ENCODE measurements at places on chromosomes 13 and 19.
A peak's percentile ranks its signal among the peaks of the same experiment; 100 is the strongest.

DNA sequence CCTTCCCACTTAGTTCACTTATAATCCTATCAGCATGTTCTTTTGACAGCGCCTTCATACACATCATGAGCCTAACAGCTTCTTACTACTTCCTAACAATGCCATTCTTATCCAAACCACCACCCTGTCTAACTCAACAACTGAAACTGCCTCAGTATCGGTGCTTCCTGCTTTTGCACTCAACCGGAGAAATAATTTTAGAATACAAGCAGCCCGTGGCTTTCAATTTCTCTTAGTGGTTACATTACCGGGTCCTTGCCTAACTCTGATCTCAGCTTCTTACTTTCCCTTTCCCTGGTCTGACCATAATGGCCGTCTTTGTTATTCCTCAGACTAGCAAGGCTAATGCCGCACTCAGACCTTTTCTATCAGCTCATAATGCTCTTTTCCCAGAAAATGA, 17.0 kb downstream of the ZFP82 start:
- no peak for DNase-seq

DNA sequence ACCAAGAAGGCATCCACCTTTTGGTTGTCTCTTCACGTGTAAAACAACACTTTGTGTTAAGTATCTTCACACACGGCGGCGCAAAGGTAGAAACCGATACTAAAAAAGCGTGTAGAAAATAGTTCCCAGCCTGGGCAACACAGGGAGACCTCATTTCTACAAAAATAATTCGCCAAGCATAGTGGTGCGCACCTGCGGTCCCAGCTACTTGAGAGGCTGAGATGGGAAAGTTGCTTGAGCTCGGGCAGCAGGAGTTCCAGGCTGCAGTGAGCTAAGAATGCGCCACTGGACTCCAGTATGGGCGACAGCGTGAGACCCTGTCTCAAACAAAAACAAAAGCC, 573 bp upstream of the ERCC5 start:
- no peak for DNase-seq

DNA sequence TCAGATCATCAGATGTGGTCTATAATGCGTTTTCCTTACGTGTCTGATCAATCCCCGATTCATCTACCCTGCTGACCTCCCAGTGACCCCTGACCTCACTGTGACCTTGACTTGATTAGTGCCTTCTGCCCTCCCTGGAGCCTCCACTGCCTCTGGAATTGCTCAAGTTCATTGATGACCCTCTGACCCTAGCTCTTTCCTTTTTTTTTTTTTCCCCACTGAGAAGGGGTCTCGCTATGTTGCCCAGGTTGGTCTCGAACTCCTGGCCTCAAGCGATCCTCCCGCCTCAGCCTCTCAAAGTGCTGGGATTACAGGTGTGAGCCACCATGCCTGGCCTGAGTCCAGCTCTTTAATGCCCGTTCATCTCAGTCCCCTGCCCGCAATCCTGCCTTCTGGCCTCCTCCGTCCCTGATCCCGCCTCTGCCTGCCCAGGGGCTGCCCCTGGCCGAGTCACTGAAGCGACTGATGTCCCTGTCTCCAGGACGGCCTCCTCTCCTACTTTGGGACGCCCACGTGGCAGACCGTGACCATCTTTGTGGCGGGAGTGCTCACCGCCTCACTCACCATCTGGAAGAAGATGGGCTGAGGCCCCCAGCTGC, 4.0 kb upstream of the FTL start:
- DNase-seq = no peak

DNA sequence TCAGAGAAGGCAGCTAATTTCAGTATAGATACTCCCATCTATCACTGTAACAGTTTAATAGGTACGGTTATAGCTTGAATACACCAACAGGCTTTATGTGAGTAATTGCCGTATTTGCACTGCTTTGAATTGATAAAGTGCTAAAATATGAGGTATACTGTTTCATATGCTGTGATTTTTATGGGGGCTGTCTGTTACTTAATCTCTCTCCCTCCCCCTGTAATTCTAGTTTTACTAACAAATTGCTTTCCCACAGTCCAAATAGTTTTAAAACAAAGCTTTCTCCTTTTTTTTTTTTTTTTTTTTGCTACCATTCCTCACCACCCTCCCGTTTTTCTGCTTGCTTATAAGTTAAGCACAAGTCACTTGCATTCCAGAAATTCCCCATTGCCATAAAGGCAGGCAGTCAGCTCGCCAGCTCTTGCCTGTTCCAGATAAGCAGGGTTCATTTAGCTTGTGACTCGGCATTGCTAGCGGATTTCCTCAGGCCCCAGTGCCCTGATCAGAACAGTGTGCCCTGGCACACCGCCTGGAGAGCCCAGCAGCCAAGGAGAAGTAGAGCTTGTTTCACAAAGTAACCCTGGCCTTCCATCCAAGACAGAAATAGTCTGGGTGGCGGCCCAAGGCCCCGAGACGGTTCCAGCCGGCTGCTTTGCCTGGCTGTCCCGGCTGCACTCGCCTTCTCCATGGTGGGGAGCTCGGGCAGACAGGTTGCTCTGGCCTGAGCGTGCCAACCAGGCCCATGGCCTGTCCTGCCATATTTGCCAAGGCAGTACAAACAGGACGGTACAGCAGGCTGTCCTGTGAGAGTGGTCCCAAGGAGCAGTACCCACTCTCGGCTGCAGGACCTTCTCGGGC, 43.5 kb upstream of the NPAS1 start:
- DNase-seq = peak; percentile 76

DNA sequence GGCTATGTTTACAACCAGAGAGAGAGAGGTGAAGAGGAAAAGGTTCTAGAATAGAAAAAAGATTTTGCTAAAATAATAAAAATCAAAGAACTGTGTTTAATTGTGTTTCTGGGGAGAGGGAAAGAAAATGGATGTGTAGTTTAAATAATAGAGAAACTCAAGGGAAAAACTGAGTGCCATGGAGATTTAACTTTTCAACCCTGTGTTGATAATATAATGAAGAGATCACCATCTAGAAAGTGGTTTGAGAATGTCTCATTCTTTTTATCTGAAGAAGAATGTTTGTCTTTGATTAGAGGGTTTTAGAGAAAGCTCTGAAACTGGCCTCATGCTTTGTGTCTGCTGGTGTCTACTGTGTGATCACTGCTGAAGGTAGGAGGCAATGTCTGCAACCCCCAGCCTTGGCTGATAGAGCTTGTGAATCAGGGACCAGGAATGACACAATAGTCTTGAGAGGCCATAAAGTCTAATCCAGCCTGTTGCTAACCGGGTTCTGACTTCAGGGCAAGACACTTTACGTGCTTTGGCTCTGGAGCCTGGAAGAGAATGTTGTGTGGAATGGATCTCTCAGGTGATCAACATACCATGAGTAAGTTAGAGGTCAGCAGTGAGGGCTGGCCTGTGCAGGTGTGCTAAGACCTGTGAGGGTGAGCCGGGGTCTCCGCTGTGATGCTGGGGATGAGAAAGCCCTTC, 5.4 kb downstream of the COL4A2 start:
- no peak for DNase-seq

Measured in occipital lobe (tissue), 3 donors.